Astrocyte (in vitro differentiated cells and primary cell): ENCODE measurements at places on chromosomes 1 and 21. TPM values are rescaled to one million over a fixed set of nuclear protein-coding genes. Genes with fewer than 3 reads are reported as not detected.

CNR2 gene
- not detected in 2 replicates for total RNA-seq

DNA sequence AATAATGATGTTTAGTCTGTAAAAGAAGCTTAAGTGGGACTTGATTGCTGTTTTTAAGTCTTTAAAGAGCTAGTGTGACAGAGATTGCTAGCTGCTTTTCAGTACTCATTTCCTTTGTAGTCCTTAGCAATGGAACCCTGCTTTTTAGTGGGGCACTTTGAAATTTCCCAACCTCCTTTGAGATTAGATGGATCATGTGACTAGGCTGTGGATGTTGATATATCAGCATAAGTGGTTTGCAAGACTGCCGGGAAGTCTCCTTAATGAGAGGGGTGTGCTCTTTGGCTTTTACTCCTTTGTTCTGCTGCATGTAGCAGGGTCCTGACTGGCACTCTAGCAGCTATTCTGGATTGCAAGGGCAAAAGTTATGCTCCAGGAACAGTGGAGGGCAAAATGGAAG is 11.2 kb upstream of the RCOR3 start:
- no peaks in the 10 kb centered on the region for H3K36me3 ChIP-seq
- no peaks in the 10 kb centered on the region for H3K4me1 ChIP-seq
- H3K27me3 ChIP-seq: no peaks in the 10 kb centered on the region
- no peak overlapping the region for H3K27ac ChIP-seq
- DNase-seq: no peak

DNA sequence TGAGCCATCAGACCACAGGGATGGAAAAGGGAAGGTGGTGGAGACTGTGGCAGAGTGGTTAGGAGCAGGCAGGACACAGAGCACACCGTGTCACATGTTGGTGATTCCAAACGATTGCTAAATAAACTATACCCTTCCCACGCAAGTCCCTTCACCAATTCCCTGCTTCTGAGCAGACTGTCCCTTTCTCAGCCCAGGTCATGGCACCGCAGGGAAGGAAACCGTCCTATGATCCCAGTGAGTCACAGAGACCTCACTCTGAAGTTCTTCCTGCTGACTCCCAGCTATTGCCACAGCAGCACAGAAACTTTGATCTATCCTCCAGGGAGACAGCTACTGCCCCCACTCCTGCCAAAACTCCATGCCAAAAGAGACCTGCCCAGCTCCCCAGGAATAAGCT is 19.2 kb downstream of the RIMS3 start:
- no peak overlapping the region for H3K4me3 ChIP-seq
- DNase-seq: peak; percentile 2
- H3K27me3 ChIP-seq: peaks cover 5% of the 10 kb centered on the region
- no peaks in the 10 kb centered on the region for H3K36me3 ChIP-seq
- no peak overlapping the region for H3K27ac ChIP-seq

DNA sequence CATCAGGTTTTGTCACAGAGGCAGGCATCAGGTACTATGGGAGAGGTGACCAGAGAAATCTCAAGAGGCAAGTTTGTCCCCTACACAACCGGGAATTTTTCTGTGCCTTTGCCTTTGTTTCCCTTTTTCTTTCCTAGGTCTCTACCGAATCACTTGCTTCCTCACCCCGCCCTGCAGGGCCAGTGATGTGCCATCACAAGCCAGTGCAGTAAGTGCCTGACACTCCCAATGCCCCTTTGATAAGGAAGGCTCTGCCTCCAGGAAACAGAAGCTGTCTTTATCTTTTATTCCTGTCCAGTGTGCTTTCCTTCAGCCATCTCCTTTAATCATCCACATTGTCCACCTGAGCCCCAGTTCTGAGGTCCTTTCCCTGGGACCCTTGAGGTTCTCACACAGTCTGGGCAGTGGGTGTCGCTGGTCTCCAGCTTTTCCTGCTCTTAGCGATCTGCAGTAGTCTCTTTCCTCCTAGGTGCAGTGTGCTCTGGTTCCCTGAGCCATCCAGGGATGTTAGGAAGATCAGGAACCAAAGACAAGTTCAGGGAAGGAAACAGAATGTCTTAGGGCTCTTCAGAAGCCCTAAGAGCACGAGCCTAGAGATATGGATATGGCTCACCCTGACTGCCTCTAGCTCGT is 36.6 kb downstream of the GJA5 start:
- no peak overlapping the region for H3K4me3 ChIP-seq
- no peak for DNase-seq
- H3K27ac ChIP-seq: no peak overlapping the region

- DNase-seq: no peak
- H3K4me3 ChIP-seq: no peak overlapping the region
- H3K4me1 ChIP-seq: peaks cover 6% of the 10 kb centered on the region
Observed at GRCh38 chr1:208045463-208046260, 134.7 kb upstream of the CD34 start.

DNA sequence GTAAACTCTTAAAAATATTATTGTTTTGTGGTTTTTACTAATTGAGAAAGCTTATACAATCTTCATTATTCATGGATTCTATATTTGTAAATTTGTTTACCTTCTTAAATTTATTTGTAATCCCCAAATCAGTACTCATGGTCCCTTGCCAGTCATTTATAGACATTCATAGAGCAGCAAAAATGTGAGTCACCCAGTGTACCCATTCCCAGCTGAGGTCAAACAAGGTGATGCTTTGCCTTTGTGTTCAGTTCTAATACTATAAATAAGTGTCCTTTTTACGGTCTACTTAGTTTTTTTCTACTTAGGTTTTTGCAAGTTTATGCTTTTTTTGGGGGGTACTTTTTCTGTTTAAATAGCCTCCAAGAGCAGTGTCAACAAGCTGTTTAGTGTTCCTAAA is 36.1 kb downstream of the SORT1 start:
- DNase-seq: peak; percentile 16
- H3K27ac ChIP-seq: no peak overlapping the region
- H3K36me3 ChIP-seq: peaks cover 5% of the 10 kb centered on the region
- H3K4me3 ChIP-seq: no peak overlapping the region
